Stimulated activated CD8-positive, alpha-beta memory T cell treated with anti-CD3 and anti-CD28 coated beads, Interleukin-4, amount 100 ng/mL, for 24 hours (primary cell): ENCODE measurements at places on chromosomes 3 and 15.

DNA sequence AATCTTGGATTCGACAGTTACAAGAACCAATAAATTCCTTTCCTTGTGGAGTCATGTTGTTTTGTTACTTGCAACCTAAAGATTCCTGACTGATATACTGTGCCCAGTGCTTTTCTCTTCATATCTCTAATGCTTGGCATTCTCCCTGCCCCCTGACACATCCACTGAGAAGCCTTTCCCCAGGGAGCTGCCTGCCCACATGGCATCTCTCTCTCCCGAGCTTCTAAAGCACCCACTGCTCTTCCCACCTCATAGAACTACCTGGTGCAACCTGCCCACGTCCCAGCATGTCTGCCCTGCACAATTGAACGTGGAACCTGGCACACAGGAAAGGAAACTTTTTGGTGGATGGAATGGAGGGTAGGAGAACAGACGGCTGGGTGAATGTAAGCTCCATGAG, 6.8 kb downstream of the CYP8B1 start:
- no peak for DNase-seq

GRCh38 chr3:169133178-169134161, 530.0 kb downstream of the MECOM start:
- DNase-seq = no peak

DNA sequence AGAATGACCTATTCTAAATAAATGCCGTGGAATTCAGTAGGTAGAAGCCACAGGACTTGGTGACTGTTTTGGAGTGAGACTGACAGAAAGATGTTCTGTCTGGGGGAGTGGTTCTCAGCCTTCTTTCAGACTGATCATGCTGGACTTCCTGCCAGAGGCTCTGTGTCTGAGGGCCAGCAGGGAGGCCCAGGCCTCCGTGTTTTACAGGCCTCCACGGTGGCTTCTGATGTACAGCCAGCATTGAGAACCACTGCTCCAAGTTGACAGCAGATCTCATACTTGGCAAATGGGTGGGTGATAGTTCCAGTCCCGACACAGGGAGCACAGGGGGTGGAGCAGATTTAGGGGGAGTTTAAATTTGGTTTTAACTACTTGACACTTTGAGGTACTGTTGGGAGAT, 6.7 kb upstream of the PIGZ start:
- DNase-seq = no peak

- DNase-seq = no peak
Observed at GRCh38 chr3:76199382-76199781, 414.0 kb upstream of the ZNF717 start.

GRCh38 chr3:71341721-71342120, 241.8 kb downstream of the FOXP1 start:
- no peak for DNase-seq

- no peak for DNase-seq
Observed at GRCh38 chr3:107208100-107208499, 169.1 kb upstream of the CCDC54 start.

DNA sequence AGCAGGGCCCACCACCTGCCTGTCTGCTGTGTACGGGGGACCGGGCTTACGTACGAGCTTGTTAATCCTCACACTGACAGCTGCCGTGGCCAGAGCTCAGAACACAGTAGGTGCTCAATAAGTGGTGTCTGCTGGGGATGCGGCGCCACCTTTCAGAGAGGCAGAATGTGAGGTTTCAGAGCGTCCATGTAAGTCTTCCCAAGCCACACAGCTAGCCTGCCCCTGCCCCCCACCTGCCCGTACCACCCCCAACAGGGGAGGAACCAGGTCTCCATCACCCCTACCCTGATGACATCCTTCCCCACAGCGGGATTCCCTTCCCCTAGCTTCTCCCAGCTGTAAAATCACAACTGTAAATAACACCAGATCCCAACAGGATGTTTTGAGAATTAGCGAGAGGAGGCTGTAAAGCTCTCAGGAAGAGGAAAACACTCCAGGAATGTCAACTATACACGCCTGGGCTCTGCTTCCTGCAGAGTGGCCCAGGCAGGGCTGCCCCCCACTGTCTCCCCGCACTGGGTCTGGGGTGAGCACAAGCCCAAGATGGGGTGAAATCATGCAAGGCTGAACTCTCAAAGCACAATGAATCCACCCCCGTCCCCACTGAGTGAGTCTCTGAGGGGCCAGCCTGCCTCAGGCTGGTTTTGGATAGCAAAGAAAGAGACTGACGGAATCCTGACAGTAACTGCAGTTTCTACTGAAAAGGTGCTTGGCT, 250.1 kb upstream of the LYSMD4 start:
- DNase-seq = no peak

DNA sequence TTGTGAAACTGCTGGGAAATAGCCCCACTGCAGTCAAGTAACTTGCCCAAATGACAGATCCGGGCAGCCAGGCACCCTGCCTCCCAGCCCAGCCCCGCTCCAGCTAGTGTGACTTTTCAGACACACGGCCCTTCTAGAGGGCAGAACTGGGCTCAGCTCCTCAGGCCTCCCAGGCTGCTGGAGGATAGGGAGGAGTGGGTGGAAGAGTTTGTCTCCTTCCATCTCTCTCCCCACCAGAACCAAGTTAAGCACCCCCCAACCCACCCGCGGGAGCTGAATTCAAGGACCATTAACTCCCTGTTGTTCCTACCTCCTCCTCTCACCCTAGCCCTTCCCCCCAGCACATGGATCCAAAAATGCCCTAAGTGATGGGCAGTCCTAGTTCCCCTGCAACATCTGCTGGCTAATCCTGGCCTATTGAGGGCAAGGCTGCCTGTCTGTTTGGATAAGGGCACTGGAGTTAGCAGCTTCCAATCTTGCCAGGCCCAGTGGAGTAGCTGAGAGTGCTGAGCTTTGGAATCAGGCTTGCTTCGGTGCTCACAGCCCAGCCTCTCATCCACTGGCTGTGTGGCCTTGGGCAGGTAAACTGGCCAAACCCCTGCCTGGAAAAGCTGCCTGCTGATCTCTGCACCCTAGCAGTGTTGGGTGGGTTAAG, 3.1 kb downstream of the CCDC33 start:
- DNase-seq = no peak

GRCh38 chr3:171838218-171838720, 4.9 kb upstream of the TMEM212 start:
- no peak for DNase-seq

DNA sequence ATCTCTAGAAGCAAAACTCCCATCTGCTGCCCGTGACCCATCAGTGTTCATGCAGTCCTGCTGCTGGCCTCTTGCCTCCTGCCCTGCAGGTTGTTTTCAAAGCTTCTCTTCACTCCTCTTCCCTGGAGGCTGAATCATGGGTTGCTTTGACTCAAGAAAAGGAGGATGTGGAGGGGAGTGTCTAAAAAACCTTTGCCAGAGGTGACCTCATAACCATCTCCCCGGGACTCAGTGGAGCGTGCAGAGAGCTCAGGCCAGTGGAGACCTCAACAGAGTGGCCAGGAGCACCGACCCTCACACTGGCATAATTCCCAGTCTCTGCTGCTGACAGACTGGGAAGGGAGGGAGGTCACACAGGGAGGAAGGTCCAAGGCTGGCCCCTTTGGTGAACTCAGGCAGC, 60.9 kb upstream of the ITGA11 start:
- no peak for DNase-seq

DNA sequence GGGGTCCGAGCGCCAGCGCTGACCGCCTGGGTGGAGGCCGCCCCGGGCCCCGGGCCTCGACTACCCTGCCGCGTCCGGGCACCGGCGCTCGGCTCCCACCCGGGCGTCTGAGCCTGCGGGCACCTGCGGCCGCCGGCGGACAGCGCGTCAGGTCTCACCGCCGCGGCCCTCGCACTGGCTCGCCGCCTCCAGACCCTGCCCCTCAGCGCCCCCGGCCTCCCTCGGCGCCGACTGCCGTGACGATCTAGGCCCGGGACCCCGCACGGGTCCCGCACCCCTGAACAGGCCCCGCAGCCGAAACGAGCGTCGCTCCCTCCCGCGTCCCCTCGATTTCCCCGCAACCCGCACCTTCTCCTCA, 297 bp downstream of the PRC1 start:
- no peak for DNase-seq

DNA sequence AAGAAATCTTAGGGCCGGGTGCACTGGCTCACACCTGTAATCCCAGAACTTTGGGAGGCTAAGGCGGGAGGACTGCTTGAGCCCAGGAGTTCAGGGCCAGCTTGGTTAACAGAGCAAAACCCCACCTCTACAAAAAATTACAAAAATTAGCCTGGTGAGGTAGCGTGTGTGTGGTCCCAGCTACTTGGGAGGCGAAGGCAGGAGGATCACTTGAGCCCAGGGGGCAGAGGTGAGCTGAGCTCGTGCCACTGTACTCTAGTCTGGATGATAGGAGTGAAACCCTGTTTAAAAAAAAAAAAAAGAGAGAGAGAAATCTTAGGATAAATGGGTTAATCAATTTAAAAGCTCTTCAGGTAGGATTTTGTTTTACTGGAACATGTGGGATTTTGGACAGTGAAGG, 31.2 kb upstream of the DUT start:
- no peak for DNase-seq

DNA sequence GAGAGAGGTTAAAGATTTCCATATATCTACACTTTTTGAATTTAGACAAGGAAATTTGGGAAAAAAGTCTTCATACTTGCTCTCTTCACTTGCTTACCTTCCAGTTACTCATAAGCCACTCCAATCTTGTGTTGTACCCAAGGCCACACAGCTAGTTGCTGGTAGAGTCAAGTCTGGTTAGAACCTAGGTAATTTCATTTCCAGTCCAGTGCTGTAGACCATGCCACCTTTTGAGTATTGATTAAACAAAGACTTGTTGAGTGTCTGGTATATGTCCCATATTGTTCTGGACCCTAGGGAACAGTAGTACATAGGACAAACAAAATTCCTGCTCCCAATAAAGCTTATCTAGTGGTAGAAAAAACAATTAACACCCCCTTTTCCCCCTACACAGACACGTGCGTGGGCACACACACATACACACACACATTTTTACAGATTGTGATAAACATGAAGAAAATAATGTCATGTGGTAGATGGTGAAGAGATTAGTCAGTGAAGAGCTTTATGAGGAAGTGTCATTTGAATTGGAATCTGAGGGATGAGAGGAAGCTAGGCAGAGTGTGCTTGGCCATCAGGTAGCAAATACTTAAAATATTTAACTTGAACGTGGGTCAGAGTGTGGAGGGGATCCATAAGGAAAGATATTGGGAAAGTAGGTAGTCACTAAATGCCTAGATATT, 2.1 kb downstream of the CMC1 start:
- DNase-seq = no peak

GRCh38 chr3:134326760-134327593, 47.3 kb downstream of the AMOTL2 start:
- DNase-seq = no peak

DNA sequence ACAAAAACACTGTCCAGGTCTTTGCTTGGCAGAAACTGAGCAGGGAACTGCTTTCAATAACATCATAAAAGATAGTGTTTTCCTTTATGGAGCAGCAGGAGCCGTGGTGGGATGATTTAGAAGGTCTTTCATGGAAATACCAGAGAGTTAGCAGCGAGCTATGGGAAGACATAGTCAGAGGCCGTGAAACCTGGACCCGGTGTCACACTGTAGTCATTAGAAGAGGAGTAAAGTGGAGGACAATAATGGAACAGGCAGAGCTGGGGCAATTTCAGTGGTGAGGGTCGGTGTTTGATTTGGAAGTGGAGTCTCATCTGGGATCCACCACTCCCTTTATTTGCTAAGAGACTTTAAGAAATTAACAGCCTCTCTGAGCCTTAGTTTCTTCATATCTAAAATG, 57.5 kb downstream of the GHSR start:
- no peak for DNase-seq

DNA sequence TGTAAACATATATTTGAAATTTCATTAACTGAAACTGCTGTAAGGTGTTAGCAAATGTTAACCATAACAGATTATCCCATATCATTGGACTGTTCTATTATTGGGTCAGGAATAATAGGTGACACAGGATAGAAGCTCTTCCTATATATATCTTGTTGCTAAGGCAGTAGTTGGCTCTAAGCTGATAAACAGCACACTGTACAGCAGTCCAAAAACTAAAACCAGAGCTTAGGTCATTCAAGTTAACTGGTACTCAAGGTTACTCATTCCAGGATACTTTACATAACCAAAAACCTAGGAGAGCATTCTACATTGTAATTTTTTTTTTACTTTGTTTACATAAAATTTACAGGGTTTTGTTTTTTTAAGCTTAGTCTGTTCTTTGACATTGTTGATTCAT, 8.9 kb downstream of the DNAJC19 start:
- DNase-seq = no peak

DNA sequence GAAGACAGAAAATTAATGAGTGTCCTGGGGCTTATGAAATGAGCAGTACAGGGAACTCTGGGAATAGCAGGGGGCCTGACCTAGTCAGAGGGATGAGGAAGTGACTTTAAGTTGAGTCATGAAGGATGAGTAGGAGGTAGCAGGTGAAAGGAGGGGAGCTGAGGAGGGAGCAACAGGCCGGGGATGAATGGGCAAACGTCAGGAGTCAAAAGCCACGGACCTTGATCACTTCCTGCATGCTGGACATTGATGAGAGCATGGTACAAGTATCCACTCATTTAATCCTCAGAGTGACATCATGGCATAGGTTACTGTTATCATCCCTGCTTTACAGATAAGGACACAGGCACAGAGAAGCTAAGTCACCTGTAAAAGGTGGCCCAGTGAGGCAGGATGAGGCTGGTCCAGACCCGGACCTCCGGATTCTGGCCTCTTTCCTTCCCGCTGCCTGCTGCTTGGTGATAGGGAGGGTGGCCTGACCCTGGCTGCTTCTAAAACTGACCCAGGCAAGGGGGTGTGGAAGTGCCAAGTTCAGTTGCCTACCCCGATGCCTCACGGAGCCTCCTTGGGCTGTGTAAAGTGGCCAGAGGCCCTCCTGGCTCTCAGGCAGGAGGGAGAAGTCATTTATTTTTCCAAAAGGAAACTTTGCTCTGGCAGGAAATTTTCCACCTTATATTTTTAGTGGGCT, 7.6 kb downstream of the CORO2B start:
- DNase-seq = no peak

DNA sequence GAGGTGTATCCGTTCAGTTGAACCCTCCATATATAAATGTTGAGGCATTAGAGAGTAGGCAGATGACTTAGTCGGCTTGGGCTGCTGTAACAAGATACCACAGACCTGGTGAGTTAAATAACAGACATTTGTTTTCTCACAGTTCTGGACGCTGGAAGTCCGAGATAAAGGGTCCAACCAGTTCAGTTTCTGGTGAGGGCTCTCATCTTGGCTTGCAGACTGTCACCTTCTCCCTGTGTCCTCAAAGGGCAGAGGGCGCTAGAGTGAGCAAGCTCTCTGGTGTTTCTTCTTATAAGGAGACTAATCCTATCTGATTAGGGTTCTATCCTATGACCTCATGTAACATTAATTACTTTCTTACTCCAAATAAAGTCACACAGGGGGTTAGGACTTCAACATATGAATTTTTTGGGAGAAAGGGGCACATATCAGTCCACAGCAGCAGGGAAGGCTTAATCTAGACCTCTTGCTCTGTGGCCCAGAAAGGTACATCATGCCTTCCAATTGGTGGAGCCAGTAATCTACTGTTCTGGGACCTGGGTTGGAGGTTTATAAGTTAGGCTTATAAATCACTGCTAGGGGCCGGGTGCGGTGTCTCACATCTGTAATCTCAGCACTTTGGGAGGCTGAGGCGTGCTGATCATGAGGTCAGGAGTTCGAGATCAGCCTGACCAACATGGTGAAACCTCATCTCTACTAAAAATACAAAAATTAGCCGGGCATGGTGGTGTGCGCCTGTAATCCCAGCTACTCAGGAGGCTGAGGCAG, 26.3 kb upstream of the SLC28A2 start:
- DNase-seq = no peak

GRCh38 chr15:22872936-22873701, 34.7 kb downstream of the NIPA2 start:
- DNase-seq = no peak

- DNase-seq = no peak
Observed at GRCh38 chr15:28093752-28094535, 5.2 kb downstream of the OCA2 start.
